ENCODE measurements at places on chromosomes 4 and X.
A peak's percentile ranks its signal among the peaks of the same experiment; 100 is the strongest.

GRCh38 chrX:137028699-137029098 lies 5.1 kb downstream of the GPR101 start:
- no peak for DNase-seq

GRCh38 chr4:10296730-10297129 lies 160.5 kb downstream of the ZNF518B start:
- peak; percentile 2 for DNase-seq

DNA sequence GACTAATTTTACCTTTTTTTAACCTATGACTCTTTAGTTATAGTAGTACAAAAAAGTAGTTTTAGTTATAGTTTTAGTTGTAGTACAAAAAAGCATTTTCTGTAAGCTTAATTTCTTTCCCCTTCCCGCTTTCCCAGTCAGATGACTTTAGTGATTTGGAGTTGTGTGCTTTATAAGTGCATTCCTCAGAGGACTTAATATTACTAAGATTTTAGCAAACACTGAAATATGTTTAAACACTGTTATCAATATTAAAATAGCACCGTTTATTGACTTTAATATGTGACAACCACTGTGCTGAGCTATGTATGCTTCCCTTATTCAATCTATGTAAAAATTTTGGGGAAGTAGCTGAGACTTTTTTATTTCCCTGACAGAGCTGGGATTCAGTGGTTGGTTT lies 22.8 kb downstream of the GUF1 start:
- DNase-seq = no peak

DNA sequence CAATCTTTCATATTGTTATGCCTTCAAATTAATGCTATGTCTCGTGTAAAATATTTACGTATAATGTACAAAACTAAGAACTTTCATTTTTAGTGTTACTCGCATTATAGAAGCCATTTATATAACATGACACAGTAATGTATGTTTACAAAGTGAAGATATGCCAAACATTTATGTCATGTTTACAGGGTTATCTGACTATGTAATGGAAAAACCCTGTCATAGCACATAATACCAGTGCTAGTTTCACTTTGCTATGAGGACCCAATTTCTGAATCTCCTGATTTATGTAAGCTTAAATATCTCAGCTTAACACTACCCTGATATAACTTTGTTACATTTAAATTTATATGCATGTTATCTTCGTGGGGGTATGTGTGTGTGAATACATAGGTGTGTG lies 233.1 kb downstream of the FAT4 start:
- no peak for DNase-seq

DNA sequence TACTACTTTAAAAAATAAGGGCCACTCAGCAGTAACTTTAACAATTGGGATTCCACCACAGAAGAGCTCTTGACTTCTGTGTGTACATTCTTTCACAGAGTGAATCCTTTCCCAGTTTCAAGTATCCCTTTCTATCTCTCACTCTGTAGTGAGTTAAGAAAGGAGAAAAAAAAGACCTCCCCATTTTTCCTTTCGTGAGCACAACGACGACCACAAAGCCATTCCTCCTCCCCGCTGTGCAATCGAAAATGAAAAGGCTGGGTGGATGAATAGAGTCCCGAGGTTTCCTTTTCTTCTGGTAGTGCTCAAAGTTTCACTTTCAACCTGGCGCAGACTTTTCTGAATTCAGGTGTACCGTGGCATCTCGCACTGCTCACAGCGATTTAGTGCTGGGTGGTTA lies 58.0 kb downstream of the TAB3 start:
- no peak for DNase-seq

- no peak for DNase-seq
These were observed 1257.3 kb upstream of the DIAPH2 start for GRCh38 chrX:95427389-95427788.

GRCh38 chrX:40106676-40107290 lies 9.0 kb upstream of the BCOR start:
- no peak for DNase-seq

GRCh38 chr4:87044511-87045233 lies 109.9 kb downstream of the AFF1 start:
- DNase-seq = no peak

GRCh38 chr4:2186133-2186864 lies 55.6 kb downstream of the HAUS3 start:
- no peak for DNase-seq

DNA sequence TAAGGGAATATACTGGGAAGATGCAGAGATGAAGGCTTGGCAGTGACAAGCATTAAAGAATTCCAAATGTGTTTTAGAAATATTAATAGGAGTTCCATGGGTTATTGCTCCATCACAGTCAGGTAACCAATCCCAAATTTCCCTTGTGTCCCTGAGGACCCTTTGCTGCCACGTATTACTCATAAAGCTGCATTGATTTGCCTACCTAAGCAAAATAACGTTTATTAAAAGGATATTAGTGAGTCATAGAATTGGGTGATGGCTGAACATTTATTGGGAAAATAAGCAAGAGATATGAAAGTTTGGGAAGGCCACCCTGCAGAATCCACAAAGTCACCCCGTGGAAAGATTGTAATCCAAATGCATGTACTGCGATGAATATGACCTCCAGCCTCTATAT lies 782.1 kb downstream of the RAPGEF2 start:
- DNase-seq = no peak

DNA sequence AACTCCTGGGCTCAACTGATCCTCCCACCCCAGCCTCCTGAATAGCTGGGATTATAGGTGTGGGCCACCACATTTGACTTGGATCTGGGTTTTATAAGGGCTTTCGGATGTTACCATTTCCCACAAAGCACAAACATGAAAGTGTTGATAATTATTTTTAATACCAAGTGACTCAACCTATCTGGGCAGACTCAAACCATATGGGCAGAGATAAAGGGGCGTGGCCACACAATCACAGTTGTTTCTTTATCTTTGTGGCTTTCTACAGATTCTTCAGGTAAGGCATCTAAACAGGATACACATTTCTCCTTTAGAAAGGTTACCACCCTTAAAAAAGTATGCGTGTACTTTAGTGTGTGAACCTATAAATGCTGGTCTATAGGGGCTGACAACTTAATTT lies 122.5 kb downstream of the ZNF827 start:
- no peak for DNase-seq

DNA sequence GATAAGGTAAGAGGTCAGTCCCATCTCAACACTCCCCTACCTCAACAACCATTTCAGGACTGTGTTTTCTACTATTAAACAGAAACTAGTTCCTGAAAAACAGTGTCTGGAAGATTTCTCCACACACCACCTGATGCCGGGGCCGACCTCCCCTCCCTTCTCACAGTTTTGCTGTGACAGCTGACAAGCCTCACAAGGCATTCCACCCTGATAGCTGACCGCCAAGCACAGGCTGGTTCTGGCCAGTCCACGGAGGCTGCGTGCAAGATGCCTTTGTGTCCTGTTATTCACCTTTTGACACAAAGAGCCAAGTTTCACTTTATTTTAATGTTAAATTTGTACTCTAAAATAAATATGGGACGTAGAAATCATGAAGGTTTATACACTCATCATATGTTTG lies 758.6 kb downstream of the PDHA2 start:
- no peak for DNase-seq

- DNase-seq = no peak
These were observed 30.1 kb downstream of the NSG1 start for GRCh38 chr4:4416981-4417380.

DNA sequence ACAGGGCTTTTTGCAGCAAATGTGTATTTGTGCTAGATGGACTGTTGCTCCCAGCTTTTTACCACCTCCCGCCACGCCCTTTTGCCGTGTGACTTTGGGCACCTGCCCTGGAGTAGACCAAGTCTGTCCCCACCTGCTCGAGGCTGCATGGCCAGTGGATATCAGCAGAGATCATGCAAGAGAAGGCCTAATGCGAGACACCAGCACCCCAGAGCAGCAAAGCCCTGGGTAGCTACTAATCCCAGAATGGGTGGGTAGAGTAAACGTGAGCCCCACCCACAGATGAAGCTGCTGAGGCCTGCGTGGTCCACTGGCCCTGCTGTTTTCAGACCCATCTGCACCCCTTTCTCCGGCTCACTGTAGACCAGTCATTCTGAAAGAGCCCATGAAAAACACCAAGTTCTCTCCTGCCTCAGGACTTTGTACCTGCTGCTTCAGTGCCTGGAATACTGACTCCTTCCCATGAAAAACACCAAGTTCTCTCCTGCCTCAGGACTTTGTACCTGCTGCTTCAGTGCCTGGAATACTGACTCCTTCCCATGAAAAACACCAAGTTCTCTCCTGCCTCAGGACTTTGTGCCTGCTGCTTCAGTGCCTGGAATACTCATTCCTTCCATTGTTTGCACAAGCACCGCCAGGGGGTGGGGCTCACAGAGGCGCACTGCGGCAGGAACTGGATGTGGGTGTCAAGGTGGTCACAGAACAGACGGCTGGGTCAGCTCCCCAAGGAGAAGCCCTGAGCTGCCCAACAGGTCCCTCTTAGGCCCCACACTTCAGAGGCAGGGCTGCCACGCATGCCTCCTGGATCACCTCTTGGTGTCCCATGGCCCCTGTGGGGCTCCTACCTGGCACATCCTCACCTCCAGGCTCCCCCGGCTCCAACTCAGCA lies 5.1 kb upstream of the TNIP2 start:
- DNase-seq = no peak

- no peak for DNase-seq
These were observed 28.0 kb downstream of the NAT8L start for GRCh38 chr4:2087170-2087569.

DNA sequence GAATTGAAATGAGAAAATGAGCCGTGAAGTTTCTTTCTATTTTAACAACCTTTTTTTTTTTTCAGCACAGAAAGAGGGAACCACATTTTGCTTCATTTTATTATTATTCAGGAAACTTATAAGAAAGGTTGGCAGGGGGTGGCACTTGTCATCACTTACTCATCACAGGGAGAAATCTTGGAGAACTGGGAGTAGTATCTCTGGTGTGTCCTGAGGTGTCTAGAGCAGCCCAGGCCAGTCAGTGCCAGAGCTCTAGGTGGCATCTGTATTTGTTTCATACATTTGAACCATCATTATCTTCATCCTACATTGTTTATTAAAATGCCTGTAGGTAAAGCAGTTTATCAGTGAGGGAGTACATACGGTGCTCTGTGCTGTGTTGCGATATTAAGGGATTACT lies 43.8 kb upstream of the ARHGAP24 start:
- no peak for DNase-seq

- DNase-seq = no peak
These were observed 69.2 kb upstream of the GRID2 start for GRCh38 chr4:92234393-92235176.

- peak; percentile 42 for DNase-seq
These were observed 29.2 kb upstream of the CCNI start for GRCh38 chr4:77104791-77105540.

DNA sequence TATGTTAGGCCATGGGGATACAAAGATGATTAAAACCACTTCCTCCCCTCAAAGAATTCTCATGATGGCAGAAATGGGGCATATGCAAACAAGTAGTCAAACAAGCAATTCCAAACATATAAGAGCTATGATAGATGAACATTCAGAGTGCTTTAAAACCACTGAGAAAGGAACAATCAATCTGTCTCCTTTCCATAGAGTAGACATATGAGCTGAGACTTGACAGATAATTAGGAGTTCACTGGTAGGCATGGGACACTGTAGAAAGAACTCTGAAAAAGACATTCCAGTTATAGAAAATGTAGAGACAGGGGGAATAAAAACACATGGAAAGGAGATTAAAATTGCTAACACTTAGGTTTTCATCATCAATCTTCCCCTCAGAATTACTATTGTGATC lies 372.8 kb downstream of the KLHL4 start:
- DNase-seq = no peak

DNA sequence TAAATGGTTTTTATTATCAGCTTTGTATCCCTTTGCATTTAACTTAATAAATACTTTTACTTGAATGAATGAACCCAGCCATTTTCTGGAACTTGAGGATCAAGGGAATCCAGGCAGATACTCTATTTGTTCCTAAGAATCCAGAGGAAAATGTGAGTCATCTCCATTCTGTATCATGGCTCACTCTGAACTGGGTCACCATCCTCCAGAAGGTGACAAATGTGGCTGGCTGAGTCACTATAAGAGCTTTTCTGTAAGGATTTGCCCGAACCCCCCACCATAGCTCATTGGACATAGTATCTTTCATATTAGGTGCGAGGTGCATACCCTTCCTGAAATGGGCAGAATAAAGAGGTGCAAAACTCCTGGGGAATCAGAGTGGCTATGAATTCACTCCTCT lies 25.8 kb downstream of the RTL9 start:
- no peak for DNase-seq

- DNase-seq = no peak
These were observed 58.2 kb upstream of the WDFY3 start for GRCh38 chr4:85024671-85025070.

- DNase-seq = no peak
These were observed 45.8 kb downstream of the TSPAN5 start for GRCh38 chr4:98612318-98613250.

DNA sequence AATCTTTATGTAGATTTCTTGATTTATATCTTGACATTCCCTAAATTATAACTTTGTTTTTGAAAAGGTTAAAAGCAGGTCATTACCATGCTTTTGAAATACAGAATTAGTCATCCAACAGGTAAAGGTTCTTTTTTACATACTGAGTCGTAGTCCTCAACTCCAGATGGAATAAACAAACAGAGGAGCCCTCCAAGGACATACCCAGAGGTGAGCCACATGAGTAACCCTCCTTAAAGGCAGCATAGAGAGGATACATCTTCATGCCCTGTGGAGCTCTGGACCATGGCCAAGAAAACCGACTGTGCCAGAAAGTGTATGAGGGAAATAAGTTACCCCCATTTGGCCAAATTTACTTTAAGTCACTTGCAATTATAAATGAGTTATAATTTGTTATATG lies 95.3 kb upstream of the MCF2 start:
- DNase-seq = no peak

- DNase-seq = no peak
These were observed 347.2 kb upstream of the DDX53 start for GRCh38 chrX:22652596-22652995.

DNA sequence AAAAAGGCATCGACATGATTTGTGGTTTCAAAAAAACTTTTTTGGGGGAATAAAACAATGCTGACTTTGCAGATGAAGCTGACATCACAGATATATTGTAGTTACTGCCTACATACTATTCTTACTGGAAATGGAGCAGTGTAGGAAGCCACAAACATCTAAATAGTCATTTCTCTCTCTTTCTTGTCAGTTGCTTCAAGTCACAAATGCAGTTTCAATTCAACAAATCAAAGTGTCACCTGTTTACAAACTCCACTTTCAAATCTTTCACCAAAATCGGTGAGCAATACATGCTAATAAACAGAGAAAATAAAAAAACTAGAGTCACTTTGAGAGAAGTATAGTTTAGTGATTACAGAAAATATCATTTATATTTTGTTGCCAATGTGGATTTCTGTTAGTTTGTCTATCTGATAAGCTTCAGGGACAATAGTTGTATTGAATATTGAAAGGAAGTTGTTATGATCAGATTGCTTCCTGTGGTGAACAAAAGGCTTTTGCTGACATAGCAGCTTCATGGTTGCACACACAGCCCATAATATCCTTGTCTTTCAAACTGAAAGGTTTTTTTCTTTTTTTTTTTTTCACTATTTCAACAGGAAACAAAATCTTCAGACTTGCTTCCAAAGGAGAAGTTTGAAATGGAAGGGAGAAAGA lies 49.7 kb upstream of the PTPN13 start:
- no peak for DNase-seq

- DNase-seq = no peak
These were observed 242.3 kb upstream of the KCNIP4 start for GRCh38 chr4:22190855-22191254.

Data from NCI-H1930 (cell line).